SK-N-SH (cell line): ENCODE measurements at places on chromosomes 12 and 14. TPM values are rescaled to one million over a fixed set of nuclear protein-coding genes. Genes with fewer than 3 reads are reported as not detected.

GRCh38 chr12:3533703-3534386 is 42.8 kb downstream of the PRMT8 start:
- DNase-seq: peak; percentile 59

- DNase-seq: peak; percentile 19
Observed at GRCh38 chr12:79121486-79121885, 256.9 kb downstream of the SYT1 start.

DNA sequence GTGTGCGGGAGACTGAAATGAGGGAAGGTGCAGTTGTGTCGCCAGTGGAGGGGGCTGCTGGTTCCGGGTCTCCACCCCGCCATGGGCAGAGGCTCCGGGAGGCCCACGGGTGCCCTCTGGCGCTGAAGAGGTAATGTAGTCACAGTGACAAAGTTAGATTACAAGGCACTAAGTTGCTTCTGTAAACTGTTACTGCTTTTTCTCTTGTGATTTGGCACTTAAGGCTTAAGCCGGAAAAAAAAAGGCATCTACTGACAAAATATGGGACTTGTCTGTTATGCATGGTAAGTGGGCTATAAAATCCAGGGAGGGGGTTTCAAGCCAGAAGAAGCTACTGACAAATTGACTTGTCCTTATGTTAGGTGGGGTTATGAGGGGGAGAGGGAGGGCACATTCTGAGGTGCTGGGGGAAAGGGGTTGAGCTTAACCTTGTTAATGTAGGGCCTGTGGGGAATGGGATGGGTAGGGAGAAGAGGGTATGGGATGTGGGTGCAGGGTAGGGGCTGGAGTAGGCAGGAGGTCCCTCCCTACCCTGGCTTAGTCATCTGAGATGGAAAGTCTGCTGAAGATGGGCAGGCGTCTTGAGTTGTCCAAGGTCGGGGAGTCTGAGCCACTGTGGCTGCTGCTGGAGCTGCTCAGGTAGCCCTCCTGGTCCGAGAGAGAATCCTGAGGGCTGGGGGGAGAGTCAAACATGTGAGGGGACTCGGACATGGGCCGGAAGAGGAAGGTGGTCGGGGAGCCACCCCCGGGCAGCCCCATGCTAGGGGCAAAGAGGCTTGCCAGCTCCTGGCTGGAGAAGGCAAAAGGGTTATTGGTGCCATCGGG is 3.7 kb downstream of the ZFP36L1 start:
- peak; percentile 95 for DNase-seq

DNA sequence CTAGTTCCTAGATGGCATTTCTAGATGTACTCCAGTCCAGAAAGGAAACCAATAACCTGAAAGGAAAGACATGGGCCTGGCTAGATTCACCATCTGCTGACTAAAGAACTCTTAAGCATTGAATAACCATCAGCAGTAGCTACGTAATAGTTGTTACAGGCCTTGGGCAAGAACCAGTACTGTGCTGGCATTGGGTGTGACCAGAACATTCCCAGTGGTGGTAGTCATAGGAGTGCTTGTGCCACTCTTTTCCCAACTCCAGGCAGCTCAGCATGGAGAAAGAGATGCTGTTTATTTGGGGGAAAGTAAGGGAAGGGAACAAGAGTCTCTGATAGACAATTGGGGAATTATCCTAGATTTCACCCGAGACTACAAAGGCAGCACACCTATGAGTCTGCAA is 333.3 kb downstream of the SLC16A7 start:
- DNase-seq: no peak

DNA sequence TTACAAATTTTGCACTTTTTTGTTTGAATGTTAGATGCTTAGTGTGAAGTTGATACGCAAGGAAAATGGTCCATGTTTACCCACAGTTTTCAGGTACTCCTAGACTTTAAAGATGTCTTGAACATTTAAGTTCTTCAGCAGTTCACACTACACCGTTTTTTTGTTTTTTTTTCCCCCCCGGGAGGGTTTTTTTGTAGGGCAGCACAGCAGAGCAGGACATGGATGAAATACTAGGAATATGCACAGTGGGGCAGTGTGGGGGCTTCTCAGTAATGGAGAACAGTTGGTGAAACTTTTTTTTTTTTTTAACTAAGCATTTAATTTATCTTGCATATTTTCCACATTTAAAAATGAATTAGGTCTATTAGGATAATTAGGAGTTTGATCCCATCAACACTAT is 4.9 kb downstream of the RAN start:
- DNase-seq: no peak

GRCh38 chr12:75208856-75209811 is 505 bp downstream of the KCNC2 start:
- peak; percentile 46 for DNase-seq

DNA sequence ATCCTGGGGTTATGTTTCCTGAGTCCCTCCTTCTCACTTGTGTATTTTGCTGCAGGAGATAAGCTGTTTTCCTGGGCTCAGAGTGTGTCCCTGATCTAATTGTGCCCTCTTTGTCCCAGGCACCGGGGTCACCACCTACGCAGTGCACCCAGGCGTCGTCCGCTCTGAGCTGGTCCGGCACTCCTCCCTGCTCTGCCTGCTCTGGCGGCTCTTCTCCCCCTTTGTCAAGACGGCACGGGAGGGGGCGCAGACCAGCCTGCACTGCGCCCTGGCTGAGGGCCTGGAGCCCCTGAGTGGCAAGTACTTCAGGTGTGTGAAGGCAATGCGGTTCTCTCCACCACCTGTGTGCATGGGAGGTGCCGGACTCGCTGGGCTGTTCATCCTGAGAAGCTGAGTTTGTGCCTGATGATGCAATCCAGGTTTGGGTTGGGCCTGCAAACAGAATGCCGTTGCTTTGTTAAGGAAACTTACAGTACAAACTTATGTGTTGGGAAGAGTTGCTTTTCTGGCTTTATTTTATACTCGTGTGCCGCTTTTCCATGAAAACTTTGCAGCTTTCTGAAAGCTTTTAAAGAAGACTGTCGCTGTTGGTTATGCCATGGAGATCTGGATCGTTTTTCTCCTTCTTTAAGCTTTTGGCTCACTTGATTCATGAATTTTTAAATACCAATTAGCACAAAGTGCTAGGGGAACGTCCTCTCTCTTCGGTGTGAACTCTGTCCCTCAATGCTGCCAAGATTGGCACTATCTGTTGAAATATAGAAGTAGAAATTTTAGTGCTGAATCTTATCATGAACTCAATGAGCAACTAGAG is 27.6 kb downstream of the RDH12 start:
- no peak for DNase-seq

- peak; percentile 52 for DNase-seq
Observed at GRCh38 chr12:110993434-110993833, 73.1 kb upstream of the MYL2 start.

Gene A2M
- 0.02 TPM in 1 of 2 replicates, not detected in the other for polyA plus RNA-seq

Gene SERPINA5
- polyA plus RNA-seq: 0.08 and 0.13 TPM in 2 replicates

Gene PPP1R1A
- polyA plus RNA-seq: not detected in 2 replicates

Gene RABGGTA
- polyA plus RNA-seq: 54.9 and 59.4 TPM in 2 replicates
